ENCODE measurements at places on chromosomes 5 and 9.
A peak's percentile ranks its signal among the peaks of the same experiment; 100 is the strongest.

GRCh38 chr9:78515108-78515507 is 218.2 kb downstream of the PSAT1 start:
- DNase-seq, result no peak

DNA sequence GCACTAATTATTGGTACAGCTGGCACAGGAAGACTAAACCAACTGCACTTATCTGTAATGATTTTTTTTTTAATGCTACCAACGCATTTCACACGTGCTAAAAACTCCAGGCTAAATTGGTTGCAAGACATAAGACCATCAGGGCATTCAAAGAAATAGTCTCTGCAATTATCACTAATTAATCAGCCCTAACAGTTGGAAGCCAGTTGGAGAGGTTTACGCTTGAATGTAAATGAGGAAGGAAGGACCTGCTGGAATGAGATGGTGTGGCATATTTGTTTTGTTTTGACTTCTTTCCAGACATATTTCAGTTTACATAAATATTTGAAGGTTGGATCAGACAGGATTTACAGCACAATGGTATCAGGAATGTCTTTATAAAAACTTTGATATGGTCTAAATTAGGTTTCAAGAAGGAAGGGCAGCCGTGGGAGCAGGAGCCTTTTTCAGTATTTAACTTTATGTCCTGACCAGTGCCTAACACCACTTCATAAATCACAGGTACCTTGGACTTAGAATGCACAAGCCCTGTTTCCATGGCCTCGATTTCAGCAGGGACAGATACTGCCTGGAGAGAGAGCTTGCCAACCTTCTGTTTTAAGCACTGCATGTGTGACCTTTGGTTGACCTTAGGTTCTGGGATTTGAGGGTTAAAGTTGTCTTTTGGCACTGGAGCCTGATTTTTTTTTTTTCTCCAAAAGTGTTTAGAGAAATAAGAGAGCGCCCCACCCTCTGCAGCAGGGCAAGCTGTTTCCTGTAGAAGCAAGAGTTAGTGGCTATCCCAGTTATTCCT is 199.8 kb upstream of the MAP3K1 start:
- DNase-seq, result no peak

- no peak for DNase-seq
Measured at GRCh38 chr5:17039170-17039569, 103.1 kb upstream of the MYO10 start.

DNA sequence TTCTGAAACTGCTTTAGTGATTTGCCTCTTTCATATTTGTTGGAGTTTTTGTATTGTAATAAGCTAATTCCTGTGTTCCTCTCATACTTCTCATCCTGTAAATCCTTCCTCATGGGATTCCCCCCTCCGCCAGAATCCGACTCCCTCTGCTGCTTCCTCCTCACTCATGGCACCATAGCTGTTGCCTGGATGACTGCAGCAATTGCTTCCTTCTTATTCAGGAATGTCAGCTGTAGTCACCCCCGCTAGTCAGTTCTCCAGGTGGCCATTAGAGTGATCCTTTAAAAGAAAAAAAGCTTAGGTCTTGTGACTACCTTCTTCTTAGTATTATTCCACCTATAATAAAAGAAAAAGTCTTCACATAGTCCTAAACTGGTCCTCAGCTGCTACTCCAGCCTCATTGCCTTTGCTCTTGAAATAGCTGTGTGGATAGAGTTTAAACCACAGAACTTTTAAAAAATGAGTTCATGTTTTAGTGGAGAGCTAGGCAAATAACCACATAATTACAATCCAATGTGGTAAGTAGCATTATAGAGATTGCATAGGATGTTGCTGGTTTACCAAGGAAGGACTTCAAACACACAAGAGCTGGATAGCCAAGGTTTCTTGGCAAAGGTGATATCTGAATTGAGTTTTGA is 227.3 kb downstream of the KDM4C start:
- no peak for DNase-seq

- no peak for DNase-seq
Measured at GRCh38 chr5:56725711-56726411, 89.5 kb upstream of the MAP3K1 start.

- peak; percentile 12 for DNase-seq
Measured at GRCh38 chr9:114156657-114157421, 1.5 kb downstream of the COL27A1 start.

DNA sequence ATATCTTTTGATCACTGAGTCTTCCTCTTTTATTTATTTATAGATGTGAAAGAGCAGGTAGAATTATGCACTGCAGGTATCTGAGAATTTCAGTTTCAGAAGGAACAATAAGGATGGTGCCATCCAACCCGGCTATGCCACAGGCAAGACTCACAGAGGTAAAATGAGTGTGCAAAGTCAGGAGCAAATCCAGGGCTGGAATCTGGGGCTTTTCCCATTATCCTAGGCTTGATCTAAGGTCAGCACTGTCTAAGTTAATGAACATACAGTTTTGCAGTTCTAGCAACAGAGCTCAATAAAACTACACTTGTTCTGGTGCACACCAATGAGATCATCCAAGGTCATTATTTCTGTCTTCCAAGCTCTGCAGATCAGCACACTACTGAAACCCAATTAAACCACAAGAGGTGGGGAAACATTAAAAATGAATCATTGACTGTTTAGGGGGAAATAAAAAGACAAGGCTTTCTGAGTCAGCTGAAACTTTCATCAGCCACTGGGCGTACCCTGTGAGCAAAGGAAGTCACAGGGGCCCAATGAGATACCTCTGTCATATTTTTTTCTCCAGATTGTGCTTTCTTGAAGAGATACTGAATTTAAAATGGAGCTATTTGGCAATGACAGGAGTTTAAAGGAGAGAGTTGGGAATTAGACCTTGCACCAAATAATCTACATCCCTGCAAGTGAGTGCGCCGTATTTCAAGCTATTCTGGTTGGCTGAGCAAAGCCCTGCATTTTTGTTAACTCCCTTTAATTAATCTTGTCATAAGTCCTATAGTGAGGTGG is 662.2 kb upstream of the ZNF608 start:
- no peak for DNase-seq

GRCh38 chr5:168777651-168778050 is 198.5 kb upstream of the PANK3 start:
- DNase-seq, result no peak

- DNase-seq, result peak; percentile 57
Measured at GRCh38 chr9:133371261-133371711, 4.6 kb downstream of the SURF4 start.

GRCh38 chr9:99368341-99369326 is 146.6 kb downstream of the SEC61B start:
- DNase-seq, result no peak

DNA sequence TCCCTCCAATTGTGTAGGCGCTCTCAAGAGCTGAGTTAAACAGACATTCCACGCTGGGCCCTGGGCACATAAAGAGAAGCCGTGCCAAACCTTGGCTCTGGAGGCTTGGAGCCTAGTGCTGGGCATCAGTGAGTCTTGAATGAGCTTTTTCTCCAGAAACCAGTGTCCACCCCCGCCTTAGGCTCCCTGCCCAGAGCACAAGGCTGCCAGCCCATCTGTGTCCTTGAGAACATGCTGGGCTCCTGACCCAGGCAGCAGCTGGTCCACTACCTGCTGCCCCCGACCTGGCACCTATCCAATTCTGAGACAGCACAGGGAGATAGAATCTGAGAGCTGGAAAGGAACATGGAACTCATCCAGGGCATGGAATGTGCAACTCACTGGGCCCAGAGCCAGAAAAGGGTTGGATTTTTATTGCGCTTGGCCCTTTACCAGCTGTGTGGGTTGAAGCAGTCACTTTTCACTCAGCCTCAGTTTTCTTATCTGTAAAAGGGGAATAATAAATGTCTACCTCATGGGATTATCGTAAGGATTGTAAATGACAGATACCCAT is 92.4 kb upstream of the CPLX2 start:
- DNase-seq, result no peak

- no peak for DNase-seq
Measured at GRCh38 chr5:8050616-8051175, 181.7 kb downstream of the MTRR start.

DNA sequence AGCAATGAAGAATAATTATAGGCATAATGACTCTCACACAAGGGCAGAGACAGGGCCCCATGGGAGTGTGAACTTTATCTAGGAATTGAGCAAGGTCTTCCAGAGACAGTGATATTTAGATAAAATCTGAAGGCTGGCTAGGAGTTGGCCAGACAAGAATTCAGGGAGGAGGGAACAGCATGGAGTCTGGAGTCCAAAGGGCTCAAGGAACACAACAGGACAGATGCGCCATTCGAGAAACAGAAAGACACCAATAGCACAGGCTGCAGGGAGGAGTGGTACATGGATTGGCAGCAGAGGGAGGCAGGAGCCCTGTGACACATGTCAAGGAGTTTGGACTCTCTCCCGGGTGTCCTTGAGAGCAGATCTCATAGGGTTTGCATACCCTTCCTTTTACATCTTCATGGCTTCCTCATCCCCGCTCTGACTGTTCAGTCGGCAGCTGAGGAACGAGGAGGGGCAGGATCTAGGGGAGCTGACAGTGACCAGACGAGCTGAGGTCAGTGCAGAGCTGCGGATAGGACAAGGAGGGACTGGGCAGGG is 64.0 kb upstream of the XPA start:
- no peak for DNase-seq

DNA sequence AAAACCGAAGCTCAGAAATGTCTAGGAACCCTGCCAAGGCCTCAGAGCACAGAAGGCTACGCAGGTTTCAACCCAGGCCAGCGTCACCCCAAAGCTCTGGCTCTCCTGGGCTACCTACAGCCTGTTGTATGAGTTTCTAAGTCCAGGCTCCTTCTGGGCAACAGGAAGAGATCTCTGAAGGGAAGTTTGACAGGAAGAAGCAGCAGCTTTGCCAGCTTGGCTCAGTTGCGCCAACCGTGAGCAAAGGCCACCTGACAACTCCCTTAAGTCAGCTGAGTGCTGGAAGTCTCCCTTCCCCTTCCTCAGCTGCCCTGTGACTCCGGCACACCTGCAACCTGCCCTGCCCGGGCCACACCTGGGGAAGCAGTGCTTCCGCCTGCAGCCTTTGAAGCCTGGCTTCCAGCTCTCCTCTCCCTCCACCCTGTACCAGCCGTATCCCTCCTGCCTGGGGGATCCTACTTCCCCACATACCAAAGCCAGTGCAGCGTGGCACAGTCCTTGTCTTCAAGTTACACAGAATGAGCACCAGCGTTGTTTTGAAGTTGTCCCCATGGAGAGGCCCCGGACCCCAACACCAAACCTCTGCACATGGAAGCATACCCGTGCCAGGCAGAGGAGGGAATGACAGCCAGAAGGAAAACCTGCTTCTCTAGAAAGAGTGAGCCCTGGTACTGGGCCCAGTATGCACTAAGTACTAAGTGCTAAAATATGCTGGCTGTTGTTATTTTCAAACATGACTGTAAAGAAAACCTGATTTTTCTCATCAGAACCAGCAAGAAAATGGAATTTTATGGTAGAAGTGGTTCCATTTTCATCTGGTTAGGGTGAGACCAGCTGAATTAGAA is 36.5 kb downstream of the SHB start:
- DNase-seq, result no peak

- no peak for DNase-seq
Measured at GRCh38 chr9:18068900-18069299, 405.1 kb upstream of the ADAMTSL1 start.

DNA sequence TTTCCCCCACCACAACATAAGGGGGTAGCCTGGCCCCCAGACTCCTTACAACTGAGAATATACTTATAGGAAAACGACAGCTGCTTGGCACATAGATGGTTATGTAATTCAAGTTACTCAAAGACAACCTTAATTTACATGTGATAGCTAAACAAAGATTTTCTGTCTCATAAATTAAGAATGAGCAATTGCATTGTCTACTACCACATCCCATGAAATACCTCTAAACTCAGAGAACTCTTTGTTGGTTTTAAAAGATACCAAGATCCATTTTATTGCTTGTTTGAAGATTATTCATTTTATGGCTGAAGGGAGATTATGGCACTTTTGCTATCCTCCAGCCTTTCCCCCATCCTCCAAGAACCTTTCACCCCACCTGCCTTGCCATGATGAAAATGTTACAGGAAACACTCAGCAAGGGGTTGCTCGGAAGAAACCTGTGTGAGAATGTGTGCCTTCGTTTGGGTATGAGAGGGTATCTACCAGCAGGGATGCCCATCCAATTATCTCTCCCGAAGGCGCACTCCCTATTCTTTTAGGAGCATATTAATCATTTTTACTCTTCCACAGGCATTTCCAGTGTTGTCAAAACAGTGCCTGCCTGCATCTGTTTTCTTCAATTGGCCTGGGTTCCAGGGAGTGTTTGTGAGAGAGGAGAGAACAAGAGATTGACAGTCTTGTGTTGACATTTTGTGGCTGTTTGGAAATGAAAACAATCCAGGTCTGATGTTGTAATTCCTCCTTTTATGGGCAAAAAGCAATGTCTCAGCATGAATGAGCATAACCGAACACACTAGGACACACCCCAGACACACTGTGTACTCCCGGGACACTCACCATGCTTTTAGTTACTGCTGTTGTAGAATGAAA is 208.0 kb upstream of the ANKRD55 start:
- no peak for DNase-seq

- no peak for DNase-seq
Measured at GRCh38 chr5:145803112-145804004, 31.8 kb downstream of the PRELID2 start.

DNA sequence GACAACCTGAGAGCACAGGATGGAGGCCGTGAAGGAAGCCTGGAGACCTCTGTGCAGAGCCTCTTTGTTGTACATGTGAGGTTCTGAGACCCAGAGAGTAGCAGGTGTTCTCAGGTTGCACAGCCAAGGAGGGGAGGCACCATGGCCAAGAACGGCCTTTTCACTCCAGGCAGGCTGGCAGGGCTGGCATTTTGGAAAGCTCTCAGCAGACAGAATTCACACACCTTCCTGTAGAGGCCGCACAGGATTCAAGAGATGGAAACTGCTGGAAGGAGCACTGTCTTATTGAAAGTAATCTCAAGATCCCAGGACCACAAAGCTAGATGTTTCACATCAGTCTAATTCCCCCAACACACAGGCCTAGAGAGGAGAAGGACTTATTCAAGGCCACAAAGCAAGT is 52.8 kb upstream of the XPA start:
- DNase-seq, result no peak

DNA sequence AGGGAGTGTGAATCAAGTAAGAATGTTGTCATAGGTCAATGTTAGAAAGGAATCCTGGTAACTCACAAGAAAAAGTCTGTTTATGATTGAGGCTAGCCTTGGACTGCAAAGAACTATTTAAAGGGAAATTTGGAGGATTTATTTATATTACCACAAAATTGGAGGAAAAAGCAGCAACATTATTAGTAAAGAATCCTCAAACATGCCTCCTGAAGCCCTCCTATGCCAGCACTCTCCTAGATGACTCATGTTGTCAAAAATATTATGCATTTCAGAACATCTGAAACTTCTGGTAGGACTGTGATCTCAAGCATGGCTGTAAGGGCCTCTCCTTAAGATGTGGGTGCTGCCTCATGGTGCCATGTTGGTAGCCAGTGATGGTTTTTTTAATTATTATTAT is 628.5 kb downstream of the CHSY3 start:
- DNase-seq, result no peak

DNA sequence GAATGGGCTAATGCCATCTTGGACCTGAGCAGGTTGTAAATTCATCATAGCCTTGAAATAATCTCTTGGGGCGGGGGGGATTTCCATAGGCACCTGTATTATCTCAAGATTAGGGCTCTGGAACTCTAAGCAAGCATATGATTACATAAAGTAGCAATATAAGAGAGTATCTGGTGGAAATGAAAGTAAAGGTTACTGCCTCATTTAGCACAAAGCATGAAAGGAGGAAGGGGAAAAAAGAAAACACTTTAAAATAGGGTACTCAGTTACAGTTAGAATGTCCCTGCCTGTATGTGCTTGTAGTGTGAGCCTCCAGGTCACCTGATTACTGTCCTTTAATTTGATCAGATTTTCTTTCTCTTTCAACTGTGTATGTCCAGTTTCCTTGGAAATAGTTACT is 1079.7 kb upstream of the CDH18 start:
- no peak for DNase-seq

GRCh38 chr5:128408622-128409021 is 129.4 kb downstream of the FBN2 start:
- no peak for DNase-seq
